ENCODE measurements at places on chromosomes 12 and 14.

DNA sequence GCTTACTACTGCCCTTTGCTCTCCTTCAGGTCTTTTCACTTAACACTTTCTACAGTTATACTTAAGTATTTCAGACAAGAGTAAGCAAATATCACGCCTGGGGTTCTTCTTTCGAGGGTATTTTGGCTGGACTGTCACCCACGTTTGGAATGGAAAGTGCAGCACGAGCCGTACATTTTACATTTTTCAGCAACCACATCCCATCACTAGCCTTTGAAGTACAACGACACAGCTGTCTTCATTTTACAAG lies 349 bp upstream of the FAM177A1 start:
- DNase-seq, result no peak

DNA sequence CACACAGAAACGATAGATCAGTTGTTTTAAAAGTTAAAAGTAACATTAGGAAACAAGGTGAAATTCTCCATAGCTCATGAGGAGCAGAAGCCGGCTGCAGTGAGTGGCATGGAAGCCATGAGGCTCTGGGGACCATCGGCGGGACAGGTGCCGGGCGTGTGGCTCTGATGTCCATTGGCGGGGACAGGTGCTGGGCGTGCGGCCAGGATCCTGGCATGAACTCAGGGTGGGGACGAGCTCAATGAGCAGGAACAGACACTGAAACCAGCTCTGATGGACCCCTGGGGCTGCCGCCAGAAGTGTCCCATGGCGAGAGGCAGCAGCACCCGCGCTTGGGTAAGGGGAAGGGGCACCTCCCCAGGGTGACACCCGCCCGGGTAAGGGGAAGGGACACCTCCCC lies 75.1 kb downstream of the NOC4L start:
- no peak for DNase-seq

- DNase-seq, result no peak
Observed at GRCh38 chr12:50184261-50184660, 17.1 kb upstream of the CERS5 start.

GRCh38 chr14:100567009-100567876 lies 20.0 kb downstream of the BEGAIN start:
- DNase-seq, result no peak

DNA sequence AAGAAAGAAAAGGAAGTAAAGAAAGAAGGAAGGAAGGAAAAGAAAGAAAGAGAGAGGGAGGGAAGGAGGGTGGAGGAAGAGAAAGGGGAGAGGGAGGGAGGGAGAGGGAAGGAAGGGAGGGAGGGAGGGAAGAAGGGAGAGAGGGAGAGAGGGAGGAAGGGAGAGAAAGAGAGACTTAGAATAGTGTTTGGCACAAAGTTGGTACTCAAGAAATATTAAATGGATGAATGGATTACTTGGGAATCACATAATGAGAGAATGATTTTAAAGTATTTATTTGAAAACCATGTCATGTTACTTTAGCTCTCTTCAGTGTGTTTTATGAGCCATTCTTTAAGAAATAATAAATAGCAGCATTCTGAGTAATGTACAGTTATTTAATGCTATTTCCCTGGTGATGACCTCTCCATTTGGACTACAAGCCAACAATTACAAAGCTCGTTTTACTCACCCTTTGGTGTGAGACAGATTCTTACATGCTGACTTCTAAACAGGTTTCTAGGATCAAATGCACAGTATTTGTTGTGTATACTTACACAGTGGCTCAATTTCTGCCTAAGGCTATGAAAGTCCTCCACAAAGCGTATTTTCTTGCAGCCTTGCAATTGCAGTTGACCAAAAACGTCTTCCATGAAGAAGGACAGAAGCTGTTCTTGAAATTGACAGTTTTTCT lies 861 bp downstream of the IL26 start:
- DNase-seq, result no peak

- no peak for DNase-seq
Observed at GRCh38 chr12:50620978-50621360, 116.2 kb downstream of the DIP2B start.

GRCh38 chr14:67950386-67950785 lies 130.8 kb downstream of the RAD51B start:
- no peak for DNase-seq

- no peak for DNase-seq
Observed at GRCh38 chr14:50714450-50715073, 46.5 kb upstream of the SAV1 start.

- no peak for DNase-seq
Observed at GRCh38 chr12:132151145-132151765, 7.0 kb downstream of the NOC4L start.

DNA sequence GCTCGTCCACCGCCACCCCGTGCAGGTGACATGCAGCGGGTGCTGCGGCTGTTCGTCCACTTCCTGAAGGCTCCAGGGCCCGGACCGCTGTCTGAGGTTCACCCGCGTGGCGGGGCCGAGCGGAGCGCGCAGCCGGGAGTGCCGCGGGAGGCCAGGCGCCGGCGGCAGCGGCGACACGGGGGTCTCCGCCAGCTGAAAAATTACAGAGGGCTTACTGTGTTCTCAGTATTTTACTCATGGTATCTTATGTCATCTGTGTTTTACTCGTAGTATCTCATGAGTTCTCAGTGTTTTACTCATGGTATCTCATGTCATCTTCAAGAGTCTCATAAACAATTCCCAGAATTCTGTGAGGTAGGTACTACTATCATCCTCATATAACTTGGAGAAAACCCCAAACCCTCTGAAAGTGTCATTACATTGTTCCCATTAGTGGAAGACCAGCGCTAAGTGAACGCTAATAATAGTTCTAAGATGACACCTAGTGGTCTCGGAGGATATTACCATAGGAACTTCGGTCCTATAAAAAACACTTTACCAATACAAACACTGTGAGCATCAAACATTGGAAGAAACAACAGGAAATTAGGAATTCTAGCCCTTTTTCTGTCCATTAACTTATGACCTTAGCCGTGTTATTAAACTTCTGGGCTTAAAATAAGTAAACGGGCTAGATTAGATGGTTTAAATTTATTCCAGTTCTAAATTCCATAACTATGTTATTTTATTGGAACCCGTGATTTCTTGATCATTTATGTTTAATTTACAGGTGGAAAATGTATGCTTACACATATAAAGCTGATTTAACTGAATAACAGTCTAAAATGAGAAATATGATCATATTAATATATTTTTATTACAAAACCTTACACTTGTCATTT lies 32.4 kb downstream of the AK7 start:
- DNase-seq, result no peak

DNA sequence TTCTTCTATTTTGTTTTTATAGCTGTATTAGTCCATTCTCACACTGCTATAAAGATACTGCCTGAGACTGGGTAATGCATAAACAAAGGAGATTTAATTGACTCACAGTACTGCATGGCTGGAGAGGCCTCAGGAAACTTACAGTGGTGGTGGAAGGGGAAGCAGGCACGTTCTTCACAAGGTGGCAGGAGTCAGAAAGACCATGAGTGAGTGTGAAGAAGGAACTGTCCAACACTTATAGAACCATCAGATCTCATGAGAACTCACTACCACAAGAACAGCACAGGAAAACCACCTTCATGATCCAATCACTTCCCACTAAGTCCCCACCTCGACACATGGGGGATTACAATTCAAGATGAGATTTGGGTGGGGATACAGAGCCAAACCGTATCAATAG lies 42.3 kb downstream of the ARMH4 start:
- DNase-seq, result no peak

GRCh38 chr12:94697631-94698030 lies 47.3 kb upstream of the TMCC3 start:
- DNase-seq, result no peak

DNA sequence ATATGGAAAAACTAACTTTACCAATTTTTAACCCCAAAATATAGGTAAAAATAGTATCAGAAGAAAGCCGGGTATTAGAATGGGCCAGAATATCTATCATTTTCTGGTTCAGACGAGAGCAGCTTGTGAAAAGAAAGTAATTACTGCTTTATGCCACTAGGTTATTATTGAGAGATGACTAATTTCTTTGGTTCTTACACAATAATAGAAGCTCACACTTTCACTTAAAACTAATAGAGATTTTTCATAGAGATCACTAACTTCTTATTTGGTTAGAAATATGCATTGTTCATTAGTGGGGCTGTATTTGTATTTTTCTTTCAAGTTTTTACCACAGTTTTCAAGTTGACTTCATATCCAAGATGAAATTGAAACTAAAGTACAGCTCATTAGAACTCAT lies 1241.2 kb upstream of the FLRT2 start:
- DNase-seq, result no peak

DNA sequence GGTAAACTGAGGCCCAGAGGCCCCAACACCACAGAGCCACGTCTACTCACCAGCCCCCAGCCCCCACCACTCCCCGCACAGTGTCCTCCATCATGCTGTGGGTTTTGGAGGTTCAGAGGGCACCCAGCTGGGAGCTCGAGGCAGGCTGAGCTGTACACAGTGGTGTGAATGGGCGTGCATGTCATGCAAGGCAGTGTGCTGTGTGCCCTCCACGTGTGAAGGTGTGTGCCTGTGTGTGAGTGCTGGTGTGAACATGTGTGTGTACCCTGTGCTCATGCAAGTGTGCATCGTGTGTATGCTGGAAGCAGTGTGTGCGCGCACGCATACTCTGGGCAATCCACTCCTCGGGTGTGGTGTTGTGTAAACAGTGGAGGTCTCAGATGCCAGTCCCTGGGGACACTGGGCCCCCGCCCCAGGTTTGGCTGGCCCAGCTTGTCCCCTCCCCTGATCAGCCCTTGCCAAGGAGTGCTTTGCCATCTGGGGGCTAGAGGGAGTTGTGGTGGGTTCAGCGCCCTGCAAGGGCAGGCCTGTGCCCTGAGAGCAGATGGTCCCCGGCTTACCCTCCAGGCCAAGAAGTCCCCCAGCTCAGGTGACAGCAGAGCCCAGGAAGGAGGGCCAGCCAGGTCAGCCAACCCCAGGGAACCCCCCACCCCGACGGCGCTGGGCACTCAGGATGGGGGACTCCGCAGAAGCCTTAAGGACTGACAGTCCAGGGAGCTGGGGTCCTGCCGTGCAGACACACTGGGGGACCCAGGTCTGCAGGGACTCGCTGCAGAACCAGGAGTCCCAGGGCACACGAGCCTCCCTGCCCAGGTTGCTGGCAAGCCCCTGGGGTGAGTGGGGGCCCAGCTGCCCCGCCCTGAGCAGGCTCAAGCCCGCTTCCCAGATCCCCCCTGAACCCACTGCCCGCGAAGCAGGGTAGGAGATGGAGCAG lies 23.8 kb upstream of the GPR132 start:
- no peak for DNase-seq

- no peak for DNase-seq
Observed at GRCh38 chr12:1093166-1093751, 102.2 kb downstream of the ERC1 start.

GRCh38 chr14:105517096-105517495 lies 9.3 kb upstream of the TMEM121 start:
- DNase-seq, result no peak

DNA sequence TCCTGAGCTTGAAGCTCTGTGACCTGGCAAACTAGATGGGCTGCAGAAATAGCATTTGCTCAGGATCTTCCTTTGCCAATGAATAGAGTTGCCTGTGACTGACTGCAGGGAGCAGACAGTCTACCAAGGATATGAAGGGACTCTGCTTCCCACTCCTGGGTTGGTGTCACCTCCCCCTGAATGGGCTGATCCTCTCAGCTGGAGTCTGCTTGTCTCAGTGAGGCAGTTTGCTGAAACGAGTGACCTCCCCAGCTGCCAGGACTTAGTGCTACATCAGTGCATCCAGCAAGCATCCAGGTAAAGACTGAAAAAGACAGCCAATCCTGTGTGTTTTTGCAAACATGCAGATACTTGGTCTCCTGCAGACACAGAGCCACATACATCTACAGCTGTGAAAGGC lies 28.5 kb downstream of the PAH start:
- DNase-seq, result no peak

DNA sequence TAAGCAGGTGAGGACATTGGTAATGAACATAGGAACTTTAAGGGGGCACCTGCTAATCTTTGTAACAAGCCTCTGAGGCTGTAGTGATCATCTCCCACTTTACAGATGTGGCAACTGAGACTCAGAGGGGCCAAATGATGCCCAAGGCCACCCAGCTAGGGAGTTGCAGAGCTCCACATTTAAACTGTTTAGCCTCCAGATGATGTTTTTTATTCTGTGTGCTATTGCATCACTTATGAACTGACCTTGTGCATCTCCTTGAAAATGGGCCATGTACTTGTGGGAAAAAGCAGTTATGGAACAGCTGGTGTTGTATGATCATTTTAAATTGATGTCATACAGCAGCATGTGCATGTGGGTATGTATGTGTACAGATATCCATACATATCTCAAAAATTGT lies 41.4 kb downstream of the TPCN1 start:
- DNase-seq, result no peak

- no peak for DNase-seq
Observed at GRCh38 chr12:29152223-29152868, 3.3 kb downstream of the FAR2 start.

- no peak for DNase-seq
Observed at GRCh38 chr12:13208533-13209435, 12.3 kb downstream of the EMP1 start.

- no peak for DNase-seq
Observed at GRCh38 chr12:55829967-55830600, 697 bp upstream of the DNAJC14 start.

GRCh38 chr12:13347241-13348043 lies 150.9 kb downstream of the EMP1 start:
- peak; percentile 11 for DNase-seq

DNA sequence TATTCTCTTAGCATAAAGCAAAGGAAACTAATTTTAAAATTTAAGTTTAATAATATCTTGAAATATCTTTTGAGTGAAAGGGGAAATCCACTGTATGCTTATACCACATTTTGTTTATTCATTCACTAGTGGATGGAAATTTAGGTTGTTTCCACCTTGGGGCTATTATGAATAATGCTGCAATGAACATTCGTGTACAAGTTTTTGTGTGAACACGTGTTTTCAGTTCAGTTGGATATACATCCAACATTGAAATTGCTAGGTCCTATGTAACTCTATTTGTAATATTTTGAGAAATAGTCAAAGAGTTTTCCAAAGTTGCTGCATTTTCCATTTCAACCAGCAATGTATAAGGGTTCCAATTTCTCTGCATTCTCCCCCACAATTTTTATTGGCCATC lies 83.7 kb upstream of the ETV6 start:
- no peak for DNase-seq

DNA sequence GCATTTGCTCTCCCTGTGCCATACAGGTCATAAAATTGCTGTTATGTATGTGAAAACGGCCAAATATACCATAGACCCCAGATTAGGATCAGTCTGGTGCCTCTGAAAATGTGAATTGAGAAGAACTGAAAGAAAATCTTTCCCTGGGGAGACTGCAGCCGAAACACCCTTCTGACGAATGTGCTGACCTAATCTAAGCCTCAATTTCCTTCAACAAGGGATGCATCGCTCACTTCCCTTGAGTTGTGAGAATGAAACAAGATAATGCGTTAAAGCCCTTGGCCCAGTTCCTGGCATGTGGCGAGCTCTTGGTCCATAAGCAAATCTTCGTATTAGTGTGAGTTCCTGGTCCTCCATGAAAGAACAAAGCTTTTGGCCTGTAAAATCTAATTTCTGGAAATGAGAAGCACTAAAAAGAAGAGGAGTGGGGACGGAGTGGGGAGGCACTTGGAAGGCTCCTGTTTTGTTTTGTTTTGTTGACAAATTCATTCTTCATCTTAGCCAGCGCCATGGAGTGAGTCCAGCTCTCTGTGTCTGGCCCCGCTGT lies 49.5 kb upstream of the RTRAF start:
- no peak for DNase-seq

Data from stimulated activated CD4-positive, alpha-beta T cell treated with anti-CD3 and anti-CD28 coated beads, Interleukin-1b, Interleukin-23, amount 100 ng/mL, for 1 hour (primary cell).